ENCODE measurements at places on chromosomes 3 and 15.

GRCh38 chr3:105853801-105854432, 14.9 kb downstream of the CBLB start:
- no peak for DNase-seq

GRCh38 chr15:66620341-66620740, 54.5 kb upstream of the LCTL start:
- no peak for DNase-seq

DNA sequence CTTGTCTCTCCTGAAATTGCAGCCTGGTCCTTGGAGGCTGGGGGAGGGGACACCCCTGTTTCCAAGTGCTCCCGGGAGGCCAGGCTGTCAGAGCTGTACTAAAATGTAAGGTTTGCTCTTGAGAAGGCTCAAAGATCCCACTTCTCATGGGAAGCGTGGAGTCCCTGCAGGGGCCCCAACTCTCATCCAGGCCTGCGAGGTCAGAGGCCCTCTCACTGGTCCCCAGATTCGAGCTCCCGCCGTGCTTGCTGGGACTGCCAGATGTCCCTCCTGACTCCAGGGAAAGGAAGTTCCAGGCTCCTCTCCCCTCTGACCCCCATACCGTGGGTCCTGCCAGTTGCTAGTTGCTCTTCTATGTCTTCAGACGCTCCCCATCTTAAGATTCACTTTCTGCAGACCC, 14.5 kb upstream of the ANPEP start:
- no peak for DNase-seq

- DNase-seq = no peak
These were observed 342.9 kb downstream of the CNTN3 start for GRCh38 chr3:74271541-74271940.

GRCh38 chr3:114878114-114878839, 268.8 kb downstream of the ZBTB20 start:
- DNase-seq = no peak

DNA sequence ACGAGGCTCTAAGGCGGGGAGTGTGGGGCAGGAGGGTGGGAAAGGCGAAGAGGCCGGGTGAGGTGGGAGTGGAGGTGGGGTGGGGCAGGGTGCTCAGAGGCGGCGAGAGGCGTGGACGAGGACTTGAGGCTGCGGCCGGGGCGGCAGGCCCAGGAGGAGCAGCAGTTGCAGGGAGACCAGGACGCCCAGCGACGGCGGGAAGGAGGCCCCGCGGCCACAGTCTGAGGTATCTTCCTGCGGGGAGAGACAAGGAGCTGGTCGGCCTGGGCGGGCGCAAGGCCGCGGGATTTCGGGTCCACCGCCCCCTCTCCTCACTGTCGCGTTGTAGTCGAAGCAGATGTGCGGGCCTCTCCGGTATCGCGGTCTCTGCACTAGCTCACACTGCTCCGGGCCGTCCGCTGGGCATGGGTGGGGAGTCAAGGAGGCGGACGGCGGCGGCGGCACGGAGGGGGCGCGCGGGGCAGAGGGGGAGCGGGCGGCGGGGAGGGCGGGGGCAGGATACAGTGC, 5.3 kb upstream of the TMEM115 start:
- DNase-seq = no peak

DNA sequence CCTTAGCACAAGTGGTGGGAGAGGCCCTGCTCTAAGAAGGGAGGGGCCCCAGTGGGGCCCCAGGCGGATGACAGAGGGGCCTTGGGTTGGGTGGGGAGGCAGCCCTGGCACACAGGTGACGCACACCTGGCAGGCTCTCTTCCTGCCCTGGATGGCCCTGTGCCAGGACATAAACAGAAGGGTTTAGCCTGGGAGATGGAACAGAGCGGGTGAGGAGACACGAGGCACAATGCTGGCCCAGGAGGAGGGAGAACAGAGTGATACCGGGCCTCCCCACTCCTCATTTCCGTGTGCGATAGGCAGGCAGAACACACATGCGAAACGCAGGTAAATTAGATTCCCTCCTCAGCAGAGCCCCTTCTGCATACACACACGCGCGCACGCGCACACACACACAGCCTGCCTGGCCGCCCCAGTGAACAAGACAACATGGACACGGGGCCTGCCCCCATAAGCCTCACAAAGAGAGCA, 39.8 kb downstream of the IDH2 start:
- no peak for DNase-seq

GRCh38 chr3:8538913-8539312, 37.3 kb downstream of the LMCD1 start:
- no peak for DNase-seq

DNA sequence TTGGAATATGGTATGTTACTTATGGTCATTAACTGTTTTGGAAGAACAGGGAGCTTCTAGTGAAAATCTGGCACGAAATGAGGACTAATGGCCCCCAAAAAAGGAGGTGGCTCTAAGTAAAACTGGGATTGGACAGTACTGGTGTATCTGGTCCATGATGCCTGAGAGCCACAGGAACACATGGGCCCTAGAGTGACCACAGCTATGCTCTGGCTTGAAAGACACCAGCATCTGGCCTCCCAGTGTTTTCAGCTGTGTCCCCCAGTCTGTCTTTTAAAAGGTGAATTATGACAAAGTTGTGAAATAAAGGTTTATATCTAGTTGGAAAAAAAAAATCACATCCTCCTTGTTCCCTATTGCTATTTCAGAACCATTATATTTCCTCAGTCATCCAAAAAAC, 64.5 kb downstream of the GSK3B start:
- no peak for DNase-seq

- no peak for DNase-seq
These were observed 79.4 kb downstream of the PEX5L start for GRCh38 chr3:179957264-179957845.

DNA sequence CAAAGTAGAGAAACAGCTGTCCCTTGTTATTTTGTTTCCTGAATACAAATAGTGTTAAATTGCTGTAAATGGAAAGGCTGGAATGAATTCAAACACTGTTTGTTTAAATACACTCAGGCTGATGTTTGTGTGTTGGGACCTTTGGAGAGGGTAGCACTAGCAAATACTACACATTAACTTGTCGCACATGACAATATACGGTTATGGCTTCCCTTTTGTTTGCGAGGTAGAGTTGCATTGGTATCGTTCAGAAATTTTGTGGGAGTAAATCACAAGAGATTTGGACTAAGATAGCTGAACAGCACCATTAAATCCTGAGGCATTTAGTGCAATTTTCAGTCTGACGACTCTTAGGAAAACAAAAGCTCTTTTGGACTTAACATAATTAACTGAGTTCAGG, 213.0 kb upstream of the ROBO2 start:
- DNase-seq = no peak

DNA sequence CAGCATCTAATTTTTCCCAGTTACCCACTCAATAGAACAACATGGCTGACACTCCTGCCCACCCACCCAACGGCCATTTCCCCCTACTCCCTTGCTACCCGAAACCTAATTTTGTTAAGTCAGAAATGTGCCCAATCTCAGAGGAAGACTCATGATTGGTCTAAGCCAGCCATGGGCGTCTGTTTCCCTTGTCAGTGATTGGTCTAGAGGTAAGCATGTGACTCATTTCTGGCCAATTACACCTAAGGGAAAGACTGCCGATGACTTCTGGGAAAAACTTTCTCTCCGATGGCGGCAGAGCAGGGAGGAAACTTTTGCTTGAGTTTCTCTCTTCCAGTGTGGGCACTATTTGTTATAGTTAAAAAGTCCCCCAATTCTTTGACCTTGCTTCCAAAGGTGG, 72.9 kb downstream of the RPLP1 start:
- DNase-seq = no peak

DNA sequence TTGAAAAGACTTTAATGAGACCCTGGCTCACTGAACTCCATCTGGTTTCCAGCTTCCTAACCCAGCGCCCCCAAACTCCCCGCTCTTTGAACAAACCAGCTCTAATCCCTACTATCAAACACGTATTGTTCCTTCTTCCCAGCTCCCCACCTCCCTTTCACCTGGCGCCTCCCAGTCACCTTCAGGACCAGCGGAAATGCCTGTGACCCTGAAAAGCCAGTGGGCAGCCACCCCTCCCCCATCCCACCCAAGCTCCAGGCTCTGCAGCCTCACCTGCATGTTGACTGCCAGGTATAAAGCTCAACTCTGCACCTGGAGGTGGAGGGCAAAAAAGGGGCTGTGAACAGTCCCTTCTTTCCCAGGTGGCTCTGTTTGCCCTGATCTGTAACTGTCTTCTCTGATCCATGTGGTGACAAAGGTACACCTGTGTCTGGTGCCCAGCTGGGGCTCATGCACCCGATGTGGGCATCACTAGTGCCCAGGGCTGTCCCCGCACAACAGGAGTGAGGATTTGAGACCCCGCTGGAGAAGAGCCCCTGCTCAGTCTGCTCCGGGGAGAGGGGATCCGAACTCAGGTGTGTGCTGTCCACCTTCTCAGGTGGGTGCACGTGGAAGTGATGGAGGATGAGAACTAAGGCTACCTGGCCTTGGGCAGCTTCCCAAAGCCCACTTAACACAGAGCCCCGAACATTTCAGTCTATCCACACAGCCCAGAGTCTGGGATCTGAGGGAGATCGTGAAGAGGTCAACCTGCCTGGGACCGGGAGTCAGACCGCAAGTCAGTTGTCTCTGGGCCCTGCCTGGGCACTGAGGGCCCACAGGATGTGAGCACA, 128.9 kb downstream of the NSMCE3 start:
- DNase-seq = no peak

GRCh38 chr3:45489730-45490309, 101.4 kb downstream of the LARS2 start:
- DNase-seq = no peak

DNA sequence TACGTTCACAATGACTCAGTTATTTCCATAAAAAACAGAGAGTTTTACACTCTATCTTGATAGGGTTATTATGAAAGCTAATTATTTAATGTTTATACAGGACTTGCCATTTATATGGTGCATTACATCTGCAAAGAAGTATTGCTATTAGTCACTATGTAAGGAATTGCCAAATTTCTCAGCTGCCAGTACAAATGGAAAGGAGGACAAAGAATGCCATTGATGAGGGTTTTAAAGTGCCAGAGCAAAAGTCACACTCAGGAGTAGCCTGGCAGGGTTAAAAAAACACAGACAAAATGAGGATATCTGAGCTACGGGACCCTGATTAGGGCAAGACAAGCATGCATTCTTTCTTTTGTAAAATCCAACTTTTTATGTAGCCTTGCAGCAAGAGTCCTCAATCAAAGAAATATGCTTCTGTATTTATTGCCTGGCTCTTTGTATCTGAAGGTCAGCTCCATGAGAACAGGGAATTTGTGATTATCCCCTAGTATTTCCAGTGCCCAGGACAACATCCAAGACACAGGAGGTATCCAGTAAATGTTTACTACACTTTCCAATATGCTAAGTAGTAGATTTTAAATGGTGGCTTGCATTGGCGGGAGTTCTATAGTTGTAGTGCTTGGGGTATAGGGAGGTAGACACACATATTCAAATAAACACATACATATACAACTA, 1013.6 kb downstream of the ROBO1 start:
- no peak for DNase-seq

DNA sequence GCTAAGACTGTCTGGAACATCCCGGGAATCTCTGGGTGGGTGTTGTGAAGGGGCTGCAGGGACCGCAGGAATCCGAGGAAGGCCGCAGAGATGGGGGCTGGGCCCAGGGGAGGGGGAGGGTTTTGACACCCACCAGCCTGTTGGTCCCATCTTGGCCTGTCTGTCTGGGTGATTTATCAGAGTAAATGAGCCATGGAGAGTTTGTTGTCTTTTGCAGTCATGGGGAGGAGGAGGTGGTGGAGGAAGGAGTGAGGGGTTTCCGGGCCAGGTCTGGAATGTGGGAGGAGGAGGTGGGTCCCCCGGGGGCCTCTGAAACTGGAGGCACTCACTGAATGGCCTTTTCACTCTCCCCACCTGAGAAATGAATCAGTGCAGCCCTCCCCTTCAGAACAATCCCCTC, 11.5 kb downstream of the SEMA3F start:
- DNase-seq = no peak

DNA sequence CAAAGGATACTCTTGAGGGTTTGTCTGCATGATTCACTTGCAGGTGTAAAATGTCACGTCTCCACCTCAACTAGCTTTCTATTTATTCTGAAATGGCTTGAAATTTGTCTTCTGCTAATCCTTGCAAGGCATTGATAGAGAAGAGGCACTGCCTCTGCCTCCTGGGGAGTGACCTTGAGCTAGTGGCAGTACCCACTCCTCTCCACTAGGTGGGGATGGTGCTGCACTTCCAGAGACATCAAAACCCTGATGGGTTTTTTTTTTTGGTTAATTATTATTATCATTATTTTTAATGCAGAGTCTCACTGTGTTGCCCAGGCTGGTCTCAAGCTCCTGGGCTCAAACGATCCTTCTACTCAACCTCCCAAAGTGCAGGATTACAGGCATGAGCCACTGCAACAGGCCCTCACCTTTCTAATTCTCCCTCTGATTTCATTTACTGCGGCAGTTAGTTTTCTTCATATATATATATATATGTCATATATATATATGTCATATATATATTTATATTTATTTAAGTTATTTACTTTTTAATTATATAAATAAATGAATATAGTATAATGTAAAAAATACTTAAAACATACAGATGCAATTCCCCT, 117.6 kb upstream of the EIF1B start:
- DNase-seq = no peak

DNA sequence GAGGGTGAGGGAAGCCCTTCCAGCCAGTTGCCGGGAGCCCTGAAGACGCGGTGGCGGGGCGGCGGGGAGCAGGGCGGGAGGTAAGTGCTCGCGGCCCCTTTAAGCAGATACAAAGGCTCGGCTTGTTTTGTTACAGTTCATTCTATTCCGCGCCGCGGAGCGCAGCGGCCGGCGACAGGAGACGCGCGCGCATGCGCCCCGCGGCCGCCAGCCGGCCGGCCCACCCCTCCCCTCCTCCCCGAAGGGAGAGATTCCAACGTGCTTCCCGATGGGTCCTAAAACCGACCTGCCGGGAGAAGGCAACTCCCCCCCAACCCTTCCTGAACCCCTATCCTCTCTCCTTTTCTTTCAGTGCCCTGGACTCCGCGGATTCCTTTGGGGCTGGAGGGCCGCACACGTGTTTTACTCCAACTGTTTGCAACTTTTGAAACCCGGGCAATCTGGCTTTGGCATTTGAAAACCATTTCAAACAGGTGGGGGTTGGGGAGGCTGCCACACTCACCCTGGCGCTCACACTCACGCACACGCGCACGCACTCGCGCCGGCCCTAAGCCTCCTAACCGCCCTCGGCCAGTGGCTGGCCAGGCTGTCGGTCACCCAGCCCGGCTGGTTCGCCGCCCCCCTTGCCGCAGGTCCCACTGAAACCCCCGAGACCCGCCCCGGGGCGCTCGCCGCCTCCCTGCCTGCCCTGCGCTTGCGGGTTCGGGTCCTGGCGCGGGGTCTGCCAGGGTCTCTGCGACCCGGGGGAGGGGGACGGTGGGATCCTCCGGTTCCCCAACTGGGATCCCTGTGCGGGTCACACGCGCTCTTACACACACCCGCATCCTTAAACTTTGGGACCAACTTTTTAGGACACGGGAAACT, at the start of gene MAGI1:
MAGI1 (minus strand) TSS at position 193 of the 864 bp plus-strand sequence. CDS start 610 bp downstream, outside the sequence.
- DNase-seq = no peak

GRCh38 chr15:35545316-35545823, 595 bp downstream of the DPH6 start:
- no peak for DNase-seq

- DNase-seq = no peak
These were observed 16.2 kb upstream of the C15orf39 start for GRCh38 chr15:75185271-75186029.

Data from SIG-M5 (cell line).